Type B pancreatic cell (in vitro differentiated cells): ENCODE measurements at places on chromosomes 5 and 9. TPM values are rescaled to one million over a fixed set of nuclear protein-coding genes. Genes with fewer than 3 reads are reported as not detected.

The ARL10 gene
- 12.4 and 23.4 TPM in 2 replicates for total RNA-seq

The GFI1B gene
- total RNA-seq: 0.45 TPM in 1 of 2 replicates, not detected in the other

DNA sequence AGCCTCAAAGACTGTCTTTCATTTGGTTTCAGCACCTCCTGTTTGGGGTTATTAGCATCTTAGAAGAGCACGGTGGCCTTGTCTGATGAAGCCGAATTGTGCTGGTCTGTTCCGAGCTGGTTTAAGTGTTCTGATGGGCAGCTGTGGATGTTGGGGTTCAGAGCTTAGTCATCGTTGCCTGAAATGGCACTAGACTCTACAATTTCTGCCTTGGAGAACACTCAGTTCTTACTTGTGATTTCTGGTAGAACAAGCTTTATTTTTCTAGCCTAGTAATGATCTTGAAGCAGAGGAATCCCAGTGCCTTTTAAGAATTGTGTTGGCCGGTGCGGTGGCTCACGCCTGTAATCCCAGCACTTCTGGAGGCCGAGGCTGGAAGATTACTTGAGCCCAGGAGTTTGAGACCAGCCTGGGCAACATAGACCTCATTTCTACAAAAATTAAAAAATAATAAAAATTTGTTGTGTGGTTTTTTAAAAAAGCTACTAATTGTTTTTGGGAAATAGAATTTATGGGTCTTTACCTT lies 7.8 kb downstream of the FBXW5 start:
- DNase-seq: no peak

DNA sequence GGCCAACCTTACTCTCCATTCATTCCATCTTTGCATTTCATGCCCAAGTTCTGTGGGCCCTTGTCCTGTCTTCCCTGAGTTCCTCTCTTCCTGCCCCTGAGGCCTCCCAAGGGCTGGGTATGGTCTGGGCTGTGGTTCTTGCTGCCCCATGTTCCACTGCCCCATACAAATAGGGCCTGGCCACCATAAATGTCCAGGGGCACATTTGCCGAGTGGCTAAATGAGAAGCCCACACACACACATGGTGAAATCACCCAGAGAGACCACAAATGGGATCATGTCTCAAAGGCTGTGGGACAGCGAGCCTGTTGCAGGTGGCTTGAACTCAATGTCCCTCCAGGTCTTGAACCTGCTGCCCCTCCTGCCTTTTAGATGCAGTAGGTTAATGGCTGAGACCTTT lies 1.2 kb downstream of the TIFAB start:
- DNase-seq: no peak

DNA sequence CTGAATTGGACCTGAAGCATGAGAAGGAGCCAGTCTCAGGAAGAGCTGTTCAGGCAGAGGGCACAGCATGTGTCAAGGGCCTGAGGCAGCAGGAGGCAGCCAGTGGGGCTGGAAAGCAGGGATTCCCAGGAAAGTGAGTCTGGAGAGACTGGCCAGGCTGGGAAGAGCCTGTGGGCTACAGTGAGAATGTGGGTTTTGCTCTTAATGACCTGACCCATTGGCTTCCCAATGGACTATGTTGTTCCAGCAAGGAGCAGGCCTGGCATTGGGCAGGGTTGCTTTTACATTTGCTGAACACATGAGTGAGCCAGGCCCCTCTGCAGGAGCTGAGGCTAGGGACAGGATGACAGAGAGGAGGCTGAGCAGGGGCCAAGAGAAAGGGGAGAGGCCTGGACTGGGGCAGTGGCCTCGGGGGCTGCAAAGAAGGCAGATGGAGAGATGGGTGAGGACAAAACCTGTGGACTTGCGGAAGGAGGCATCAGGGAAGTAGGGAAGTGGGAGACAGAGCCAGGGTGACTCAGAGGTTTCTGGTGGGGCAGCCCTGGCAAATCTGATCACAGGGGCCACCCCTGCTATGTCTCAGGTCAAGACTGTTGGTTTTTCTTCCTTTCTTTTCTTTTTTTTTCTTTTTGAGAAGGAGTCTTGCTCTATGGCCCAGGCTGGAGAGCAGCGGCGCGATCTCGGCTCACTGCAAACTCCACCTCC lies 65.9 kb upstream of the NEK6 start:
- DNase-seq: peak; percentile 37
